AG10803 (cell line): ENCODE measurements at places on chromosomes 5 and 9.

DNA sequence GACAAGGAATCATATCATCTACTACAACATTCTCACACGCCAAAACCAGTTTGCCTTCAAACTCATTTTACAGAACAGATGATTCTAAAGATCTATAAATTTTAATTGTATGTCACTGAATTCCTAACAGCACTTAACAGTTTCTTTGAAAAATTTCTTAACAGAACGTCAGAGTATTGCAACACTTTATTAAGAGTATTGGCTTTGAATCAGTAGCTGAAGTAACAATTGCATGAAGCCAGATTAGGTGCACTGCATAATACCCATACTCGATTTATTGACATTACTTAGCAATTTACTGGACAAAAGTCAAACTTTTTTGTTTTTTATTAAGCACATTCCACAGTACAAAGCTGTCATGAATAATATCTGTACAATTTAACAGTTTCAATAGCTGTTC, 75.8 kb downstream of the SMIM23 start:
- DNase-seq = peak; percentile 52

DNA sequence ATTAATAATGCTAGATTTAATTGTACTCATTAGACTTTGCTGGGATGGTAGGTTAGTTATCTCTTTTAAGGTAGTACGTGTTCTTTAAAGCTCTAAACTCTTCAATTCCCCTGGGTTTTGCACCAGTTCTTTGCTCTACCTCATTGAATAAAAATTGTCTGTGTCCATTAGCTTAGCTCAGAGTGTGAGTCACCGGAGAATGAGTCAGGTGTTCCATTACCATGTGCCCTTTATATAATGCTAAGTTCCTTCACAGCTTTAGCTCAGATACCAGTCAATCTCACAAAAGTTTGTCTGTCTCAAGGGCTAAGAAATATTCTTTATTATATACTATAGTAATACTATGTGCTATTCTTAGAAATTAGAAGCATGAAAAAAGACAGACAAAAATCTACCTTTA, 339.4 kb downstream of the PRELID2 start:
- peak; percentile 76 for DNase-seq

- DNase-seq = no peak
These were observed 97.5 kb downstream of the RXRA start for GRCh38 chr9:134423749-134424148.

GRCh38 chr9:97627624-97628023, 5.5 kb downstream of the TSTD2 start:
- DNase-seq = peak; percentile 15

DNA sequence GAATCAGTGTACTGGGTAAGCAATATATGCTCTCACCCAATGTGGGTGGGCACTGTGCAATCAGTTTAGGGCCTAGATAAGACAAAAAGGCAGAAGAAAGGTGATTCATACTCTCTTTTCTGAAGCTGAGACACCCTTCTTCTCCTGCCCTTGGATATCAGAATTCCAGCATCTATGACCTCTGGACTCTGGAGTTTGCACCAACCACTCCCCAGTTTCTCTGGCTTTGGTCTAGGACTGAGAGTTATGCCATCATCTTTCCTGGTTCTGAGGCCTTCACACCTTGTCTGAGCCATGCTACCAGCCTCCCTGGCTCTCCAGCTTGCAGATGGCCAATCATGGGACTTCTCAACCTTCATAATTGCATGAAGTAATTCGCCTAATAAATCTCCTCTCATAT, 724.6 kb upstream of the TYRP1 start:
- no peak for DNase-seq

DNA sequence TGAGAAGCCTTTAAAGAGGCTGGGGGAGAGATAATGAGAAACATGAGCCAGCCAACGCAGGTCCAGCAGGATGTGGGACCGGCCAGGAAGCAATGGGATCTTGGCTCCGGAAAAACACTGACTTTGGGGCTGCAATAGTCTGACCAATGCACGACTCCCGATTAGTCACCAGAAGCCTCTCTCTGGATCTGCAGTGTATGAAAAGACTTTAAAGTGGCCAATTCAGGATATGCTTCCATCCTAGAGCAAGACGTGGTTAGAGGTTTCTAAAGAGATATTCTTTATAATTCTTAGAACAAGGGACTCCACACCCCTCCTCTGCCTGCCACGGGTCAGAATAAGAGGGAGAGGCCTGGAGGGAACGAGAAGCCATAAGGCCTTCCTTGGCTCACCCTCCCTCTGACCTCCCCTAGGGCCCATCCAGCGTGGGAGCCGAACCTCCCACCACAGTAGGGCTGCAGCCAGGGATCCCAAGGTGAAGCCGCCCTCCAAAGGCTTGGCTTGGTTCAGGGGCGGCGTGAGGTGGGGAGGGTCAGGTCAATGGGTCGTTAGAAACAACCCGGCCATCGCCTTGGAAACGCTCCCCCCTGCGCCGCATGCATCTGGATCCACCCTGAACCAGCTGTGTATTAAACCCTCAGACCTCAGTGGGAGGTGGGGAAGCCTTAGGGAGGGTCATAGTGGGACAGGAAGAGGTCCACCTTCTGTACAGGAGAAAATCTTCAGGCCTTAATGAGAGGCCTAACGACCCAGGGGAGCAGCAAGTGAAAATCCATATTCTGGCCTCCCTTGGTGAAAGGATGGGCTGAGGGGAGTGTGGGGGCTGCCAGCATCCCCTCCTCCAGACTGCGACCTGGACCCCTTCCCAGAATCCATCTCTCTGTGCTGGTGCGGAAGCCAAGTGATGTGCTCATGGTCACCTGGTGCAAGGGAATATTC, 11.1 kb downstream of the FGF1 start:
- DNase-seq = peak; percentile 82

DNA sequence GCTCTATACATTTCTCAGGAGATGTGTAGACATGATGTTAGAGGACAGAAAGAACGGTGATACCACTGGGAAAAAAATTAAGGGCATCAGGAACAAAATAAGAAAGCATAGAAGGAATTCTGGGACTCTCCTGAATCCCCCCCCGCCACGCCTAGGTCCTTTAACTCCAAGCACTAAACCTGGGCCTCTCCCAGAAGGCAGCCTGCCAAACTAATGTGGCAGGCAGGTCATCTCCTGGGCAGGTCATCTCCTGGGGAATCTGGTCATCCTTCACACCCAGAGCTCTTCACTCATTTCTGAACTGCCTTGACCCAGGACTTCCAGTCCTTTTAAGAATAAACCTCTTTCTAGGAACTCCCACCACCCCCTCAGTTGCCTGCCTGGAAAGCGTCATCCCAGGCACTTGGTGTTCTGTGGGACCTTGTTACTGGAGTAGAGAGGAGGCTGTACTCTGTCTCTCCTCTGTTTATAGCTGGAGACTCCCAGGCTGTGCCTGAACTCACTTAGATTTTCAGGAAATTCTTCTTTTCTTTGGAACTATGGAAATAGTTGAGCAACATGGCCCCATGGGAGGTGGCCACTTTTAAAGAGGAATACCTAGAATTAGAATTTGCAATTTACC, 24.1 kb downstream of the PSAT1 start:
- no peak for DNase-seq

DNA sequence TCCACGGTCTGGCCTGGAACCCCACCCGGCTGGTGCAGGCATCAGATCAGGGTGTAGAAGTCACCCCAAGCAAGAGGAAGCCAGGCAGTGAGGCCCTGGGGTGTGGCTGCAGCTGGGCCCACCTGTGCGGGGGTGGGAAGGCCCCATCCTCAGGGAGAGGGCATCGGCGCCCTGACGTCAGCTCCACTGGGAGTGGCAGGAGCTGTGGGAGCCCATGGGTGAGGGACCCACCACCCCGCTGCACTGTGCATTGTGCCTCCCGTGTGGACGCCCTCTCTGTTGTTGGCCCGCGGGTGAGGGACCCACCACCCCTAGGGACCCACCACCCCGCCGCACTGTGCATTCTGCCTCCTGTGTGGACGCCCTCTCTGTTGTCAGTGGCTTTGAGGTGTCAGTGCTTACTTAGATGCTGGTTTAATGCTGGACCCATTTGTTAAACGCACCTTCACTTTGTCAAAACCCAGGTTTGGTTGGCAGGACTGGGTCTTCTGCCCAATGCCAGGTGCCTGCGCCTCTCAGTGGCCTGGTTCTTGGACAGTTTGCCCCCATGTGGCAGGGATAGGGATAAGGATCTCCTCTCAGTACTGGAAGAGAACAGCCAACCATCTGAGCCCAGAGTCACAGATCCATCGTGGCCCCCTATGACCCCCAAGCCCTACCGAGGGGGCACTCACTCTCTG, 6.9 kb upstream of the EXOC3 start:
- DNase-seq = peak; percentile 39

GRCh38 chr9:82490019-82490499, 501.5 kb downstream of the SPATA31D1 start:
- DNase-seq = peak; percentile 84

DNA sequence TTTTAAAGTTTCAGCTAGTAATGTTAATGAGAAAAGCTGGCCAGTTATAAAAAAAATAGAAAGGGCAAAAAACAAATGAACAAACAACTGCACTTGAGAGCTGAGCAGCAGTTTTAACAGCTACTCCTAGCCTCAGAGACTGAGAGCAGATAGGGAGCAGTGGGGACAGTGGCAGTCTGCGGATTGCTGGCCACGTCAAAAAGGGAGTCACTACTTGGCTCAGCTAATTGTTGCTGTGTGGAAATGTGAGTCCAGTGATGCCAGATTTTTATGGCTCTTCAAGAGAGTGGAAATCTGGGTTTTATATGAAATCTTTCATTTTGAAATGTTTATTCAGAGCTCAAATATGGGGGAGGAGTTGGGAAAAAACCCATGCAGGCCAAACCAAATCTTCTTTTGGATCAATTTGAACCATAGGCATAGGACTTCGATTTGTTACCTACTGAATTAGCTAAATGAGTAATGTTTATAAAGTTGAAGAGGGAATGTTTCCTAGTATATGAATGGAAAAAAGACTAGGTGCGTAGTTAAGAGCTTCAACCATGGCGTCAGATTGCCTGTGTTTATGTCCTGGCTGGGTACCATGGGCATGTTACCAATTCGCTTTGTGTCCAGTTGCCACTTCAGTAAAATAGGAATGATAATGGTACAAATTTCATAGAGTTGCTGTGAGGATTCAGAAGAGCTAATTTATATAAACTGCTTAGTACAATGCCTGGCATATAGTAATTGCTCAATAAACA, 102.1 kb downstream of the PAM start:
- peak; percentile 92 for DNase-seq

DNA sequence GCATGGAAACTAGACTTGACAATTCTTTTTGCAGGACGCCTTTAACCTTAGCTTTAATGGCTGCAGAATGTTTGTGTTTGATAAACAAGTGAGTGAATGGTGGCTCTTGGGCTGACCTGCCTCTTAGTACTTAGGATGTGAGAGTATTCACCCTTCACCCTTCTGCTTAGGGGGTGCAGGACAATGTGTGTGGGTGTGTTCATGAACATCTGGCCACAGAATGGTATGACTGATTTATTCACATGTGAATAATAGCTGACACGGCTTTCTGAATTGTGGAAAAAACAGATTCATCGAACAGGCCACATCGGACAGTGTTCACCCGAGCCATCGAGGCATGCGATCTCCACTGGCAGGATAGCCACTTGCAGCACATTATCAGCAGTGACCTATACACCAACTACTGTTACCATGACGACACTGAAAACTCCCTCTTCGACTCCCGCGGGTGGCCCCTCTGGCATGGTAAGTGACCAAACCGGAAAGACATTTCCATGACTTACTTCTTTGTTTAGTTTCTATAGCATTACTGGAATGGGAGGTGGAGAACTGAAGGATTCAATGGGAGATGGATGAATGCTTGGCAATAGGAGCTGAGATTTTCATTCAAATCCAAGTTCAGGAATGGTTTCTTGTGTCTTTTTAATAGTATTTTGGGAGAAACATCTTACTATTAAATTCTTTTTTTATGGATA, 193.6 kb downstream of the ZSWIM6 start:
- DNase-seq = no peak

- DNase-seq = no peak
These were observed 116.8 kb upstream of the SHB start for GRCh38 chr9:38185647-38186403.

GRCh38 chr5:35835796-35836742, 20.6 kb upstream of the IL7R start:
- no peak for DNase-seq

DNA sequence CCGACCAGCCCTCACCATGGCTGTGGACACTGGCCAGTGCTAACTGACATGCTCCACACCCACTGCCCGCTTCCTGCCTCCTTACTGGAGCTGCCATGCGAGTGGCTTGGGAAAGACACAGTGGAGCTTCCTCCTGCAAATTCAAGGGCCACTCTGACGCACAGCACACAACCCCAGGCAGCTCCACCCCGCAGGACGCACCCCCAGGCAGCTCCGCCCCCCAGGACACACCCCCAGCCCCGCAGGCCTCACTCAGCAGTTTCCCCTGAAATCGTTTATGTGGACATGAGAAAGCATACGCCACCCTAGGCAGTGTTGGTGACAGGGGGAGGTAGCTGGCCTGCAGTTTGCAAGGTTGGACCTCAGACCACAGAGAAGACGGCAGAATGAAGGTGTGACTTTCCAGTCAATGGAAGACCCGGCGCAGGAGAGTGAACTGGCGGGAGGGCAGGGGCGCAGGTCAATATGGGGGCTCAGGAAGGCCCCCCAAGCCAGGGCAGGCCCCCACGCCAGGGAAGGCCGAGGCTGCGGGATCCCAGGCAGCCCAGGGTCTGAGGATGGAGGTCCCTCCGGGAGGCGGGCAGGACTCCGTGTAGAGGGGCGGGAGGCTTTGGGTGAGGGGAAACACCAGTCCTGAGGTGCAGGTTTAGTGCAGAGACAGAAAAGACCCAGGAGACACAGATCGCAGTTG, 21.6 kb downstream of the LPCAT1 start:
- no peak for DNase-seq

DNA sequence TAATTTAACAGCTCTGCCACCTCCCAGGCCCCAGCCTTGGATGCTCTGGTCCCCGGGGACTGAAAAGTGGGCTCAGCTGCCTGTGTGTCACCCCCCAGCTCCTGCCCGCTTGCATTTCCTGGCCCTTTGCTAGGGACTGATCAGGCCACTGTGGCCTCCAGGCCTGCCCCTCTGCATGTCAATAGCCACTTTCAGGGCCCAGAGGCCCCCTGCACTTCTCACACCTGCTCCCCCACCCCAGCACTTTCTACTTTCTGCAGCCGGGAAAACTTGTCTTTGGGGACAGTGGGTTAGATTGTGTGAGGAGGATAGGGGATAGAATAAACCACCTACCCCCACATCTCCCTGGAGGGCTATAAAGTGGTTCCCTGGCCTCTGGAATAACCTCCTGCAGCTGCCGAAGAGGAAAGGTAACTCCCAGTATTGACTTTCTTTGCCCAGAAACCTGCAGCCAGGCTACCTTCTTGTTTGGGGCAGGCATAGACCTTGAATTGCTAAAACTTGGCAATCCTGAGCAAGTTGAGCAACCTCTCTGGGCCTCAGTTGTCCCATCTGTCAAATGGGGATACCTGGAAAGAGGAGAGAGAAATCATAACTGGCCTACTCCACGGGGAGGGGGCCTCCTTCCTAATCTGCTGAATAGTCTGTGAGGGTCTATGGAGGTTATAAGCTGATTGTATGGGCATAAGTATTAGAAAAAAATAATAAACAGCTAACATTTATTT, 7.8 kb downstream of the AIF1L start:
- DNase-seq = no peak

DNA sequence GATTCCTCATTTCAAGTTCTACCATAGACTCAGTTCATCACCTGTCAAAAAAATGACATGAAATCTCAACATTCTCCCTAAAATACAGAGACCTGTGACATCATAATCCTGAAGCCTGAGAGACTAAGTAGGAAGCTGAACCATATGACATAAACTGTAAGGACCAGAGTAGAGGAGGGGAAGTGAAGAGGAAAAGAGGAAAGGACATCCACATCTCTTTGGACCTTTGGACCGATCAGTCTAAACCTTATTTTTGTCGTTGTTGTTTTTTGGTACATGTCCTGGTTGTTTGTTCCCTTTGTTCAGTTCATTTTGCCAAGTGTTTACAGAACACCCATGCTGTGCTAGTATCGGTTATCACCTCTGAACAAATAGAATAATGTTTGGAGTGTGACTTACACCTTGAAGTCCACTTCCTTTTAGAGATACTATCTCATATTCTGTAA, 41.9 kb downstream of the LURAP1L start:
- no peak for DNase-seq
